ENCODE measurements at places on chromosomes 3 and 15. TPM values are rescaled to one million over a fixed set of nuclear protein-coding genes. Genes with fewer than 3 reads are reported as not detected.

GRCh38 chr15:71715914-71716313, 94.4 kb upstream of the NR2E3 start:
- no peak overlapping the region for H3K4me3 ChIP-seq
- peaks cover 5% of the 10 kb centered on the region for H3K27me3 ChIP-seq
- no peak overlapping the region for H3K27ac ChIP-seq
- DNase-seq, result no peak
- H3K4me1 ChIP-seq, result no peaks in the 10 kb centered on the region

- H3K4me3 ChIP-seq, result no peak overlapping the region
- H3K27ac ChIP-seq, result no peak overlapping the region
These were observed 66.5 kb upstream of the SH3GL3 start for GRCh38 chr15:83380682-83381081.

- no peaks in the 10 kb centered on the region for H3K36me3 ChIP-seq
- H3K27me3 ChIP-seq, result peaks cover 2% of the 10 kb centered on the region
- H3K4me1 ChIP-seq, result no peaks in the 10 kb centered on the region
- H3K4me3 ChIP-seq, result no peak overlapping the region
- no peak overlapping the region for H3K27ac ChIP-seq
- DNase-seq, result no peak
These were observed 74.5 kb downstream of the LSM3 start for GRCh38 chr3:14253022-14253706.

DNA sequence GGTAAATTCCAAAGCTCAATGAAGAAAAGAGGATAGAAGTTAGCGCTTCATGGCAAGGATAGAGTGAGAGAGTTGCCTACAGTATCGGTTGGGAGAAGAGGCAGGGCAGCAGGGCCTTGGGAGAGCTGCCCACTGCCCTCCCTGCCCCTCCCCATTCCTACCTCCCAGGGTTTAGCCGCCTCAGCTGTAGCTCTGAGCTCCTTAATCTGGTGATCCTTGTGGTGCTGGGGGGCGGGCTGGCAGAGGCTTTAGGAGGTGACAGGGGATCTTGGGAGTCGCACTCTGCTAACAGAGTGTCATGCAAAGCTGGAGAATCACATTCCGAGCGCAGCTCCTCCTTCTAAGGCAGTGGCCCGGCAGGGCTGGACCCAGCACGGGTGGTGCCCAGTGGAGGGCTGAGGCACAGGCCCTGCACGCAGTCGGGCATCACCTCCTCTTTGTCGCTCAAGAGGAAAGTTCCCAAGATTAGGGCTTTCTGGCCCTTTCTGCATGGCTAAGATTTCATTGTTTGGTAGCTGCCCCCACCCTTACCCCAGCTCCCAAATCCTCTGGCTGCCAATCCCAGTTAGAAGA, 57.1 kb upstream of the POLG start:
- DNase-seq, result no peak
- no peak overlapping the region for H3K27ac ChIP-seq
- no peaks in the 10 kb centered on the region for H3K4me1 ChIP-seq
- H3K27me3 ChIP-seq, result peaks cover 38% of the 10 kb centered on the region

DNA sequence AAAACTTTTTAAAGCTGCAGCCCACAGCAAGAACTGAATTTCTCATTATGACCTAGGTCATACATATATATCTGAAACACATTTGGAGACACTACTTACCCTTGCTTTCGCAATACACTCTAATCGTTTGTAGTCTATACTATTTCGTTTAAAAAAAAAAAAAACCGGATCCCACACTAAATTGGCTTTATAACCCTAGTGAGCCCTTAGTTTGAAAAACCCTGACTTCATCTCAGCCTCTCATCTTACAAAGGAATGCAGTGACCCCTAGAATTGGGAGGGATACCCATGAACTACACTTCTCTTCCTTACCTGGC, 4.2 kb downstream of the RARRES1 start:
- peaks cover 3% of the 10 kb centered on the region for H3K36me3 ChIP-seq
- H3K27me3 ChIP-seq, result peaks cover under 1% of the 10 kb centered on the region

The RPS27L gene
- 163 TPM for total RNA-seq

The ARL8B gene
- 51.0 TPM for total RNA-seq

The TF gene
- total RNA-seq, result 0.02 TPM

Measured in activated T-helper 1 cell treated with anti-CD3 and anti-CD28 coated beads, Interleukin-12 subunit alpha, Interleukin-12 subunit beta, Interleukin-2, Interleukin-4 antibody, amounts not matched to agents 30 ng/mL and 10 ng/mL and 1 ng/mL, durations not matched to agents 14 hours and 24 hours and 36 hours (primary cell).